Stimulated activated CD8-positive, alpha-beta memory T cell treated with anti-CD3 and anti-CD28 coated beads, Interleukin-7, amount 100 ng/mL, for 24 hours (primary cell): ENCODE measurements at places on chromosomes 7 and 10.

GRCh38 chr7:103912891-103913605 lies 76.4 kb downstream of the RELN start:
- DNase-seq = no peak

GRCh38 chr7:83161186-83161585 lies 1.5 kb downstream of the PCLO start:
- DNase-seq = no peak

DNA sequence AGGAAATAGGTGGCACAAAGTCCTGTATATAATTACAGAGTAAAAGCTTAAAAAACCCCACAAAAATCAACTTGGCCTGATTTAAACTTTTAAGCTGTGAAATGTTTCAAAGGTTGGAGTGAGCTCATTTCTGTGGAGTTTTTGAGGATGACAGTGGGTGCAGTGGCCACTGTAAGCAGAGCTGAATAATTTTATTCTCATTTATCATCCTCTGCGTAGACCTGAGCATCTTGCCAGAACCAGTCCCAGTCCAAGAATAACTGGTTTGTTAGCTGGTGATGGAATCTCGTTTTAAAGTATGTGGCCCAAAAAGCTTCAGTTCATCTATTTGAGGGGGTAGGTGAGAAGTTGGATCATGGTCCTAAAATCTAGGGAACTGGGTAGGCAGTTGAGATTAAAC lies 4.4 kb downstream of the BMPER start:
- no peak for DNase-seq

DNA sequence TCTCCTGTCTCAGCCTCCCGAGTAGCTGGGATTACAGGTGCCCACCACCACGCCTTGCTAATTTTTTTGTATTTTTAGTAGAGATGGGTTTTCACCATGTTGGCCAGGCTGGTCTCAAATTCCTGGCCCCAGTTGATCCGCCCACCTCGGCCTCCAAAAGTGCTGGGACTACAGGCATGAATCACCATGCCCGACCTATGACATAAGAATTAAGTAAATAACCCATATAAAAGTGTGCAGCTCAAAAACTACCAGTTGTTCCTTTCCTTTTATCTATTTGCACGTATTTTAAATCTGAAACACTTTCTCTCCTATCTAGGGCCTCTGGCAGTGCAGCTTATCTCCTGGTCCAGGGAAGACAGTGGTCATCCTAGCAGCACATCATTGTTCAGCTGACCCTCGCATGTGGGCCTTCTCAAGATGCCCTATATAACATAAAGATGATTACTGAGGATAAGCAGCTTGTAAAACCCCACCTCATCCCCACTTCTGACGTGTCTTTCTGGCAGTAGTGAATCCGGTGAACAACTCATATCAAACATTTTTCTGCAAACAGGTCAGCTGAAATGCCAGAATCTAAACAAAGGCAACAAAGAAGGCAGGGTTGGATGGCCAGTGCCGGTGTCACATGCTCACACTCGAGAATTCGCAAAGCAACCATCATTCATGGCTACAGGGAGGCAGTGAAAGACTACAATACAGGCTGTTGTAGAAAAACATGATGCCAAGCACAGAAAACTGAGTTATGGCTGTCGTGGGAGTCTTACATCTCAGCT lies 36.0 kb upstream of the KCNIP2 start:
- DNase-seq = no peak

DNA sequence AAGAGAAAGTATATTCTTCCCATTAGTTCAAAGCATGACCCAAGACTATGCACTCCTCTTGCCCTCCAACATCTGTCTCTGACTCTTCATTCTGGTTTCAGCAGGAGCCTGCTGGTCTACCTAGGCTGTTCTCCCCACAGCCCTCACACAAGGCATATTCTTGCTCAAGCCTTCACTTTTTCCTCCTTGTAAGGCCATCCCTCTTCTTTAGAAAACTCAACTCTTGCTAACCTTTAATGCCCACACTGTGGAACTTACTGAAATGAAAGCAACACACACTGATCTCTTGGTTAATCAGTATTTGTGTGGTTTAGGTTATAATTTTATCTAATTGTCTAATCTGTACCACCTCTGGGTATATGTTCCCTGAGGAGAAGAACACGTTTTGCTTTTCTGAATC lies 75.8 kb downstream of the PRKCQ start:
- DNase-seq = no peak

- no peak for DNase-seq
Observed at GRCh38 chr10:32790483-32790882, 167.5 kb downstream of the ITGB1 start.

GRCh38 chr10:129339841-129340240 lies 127.2 kb upstream of the MGMT start:
- DNase-seq = no peak

DNA sequence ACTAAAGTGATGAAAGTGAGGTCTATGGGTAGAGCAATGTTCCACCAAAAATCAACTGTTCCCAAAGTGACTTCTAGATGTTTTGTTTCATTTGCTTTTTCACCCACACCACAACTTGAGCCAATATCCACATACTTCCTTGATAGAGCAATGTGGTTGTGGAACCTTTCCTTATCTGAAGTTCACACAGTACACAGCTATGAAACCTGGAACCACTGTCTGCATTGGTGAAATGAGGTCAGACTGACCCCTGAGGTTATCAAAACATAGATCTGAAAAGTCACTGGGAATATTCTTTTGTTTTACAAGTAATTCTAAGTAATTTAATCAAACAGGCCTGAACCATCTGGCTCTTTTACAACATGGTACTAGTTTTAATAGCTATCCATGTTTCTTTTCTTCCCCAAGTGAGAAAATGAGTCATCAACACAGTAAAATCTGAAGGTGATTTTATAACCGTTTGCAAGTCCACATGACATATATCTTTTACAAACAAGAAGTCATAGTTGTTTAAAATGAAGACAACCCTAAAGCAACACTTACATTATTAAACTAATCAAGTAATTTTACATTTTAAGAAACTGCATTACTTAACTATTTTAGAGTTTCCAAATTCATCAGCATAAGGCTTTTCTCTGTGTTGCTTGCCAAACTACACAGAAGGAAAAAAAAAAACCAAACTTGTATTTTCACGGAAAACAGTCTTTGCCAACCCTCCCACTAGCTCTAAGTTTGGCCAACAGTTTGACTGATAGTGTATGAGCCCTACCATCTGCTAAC lies 80.3 kb downstream of the LRRC17 start:
- no peak for DNase-seq
